ENCODE measurements at places on chromosomes 4 and X.
A peak's percentile ranks its signal among the peaks of the same experiment; 100 is the strongest.

DNA sequence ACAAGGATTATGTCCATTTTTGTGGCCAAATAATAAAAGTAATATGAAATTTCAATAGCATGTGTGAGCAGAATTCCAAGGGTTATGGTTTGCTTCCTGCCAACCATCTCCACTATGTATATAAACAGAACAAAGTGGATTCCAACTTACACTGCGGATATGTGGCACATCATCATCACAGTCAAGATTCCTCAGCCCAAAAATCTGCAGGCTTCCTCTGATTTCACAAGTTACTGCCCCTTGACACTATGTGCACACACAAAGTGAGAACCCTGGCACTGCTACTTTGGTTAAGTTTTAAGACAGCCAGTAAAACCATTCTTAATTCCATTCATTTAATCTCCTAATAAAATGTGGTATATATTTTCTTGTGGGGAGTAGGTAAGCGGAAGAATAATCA is 76.4 kb downstream of the LEF1 start:
- DNase-seq, result no peak

- peak; percentile 61 for DNase-seq
Observed at GRCh38 chrX:53281321-53281822, at the start of gene IQSEC2. TSS of gene IQSEC2 (minus strand) at chrX:53281584.

DNA sequence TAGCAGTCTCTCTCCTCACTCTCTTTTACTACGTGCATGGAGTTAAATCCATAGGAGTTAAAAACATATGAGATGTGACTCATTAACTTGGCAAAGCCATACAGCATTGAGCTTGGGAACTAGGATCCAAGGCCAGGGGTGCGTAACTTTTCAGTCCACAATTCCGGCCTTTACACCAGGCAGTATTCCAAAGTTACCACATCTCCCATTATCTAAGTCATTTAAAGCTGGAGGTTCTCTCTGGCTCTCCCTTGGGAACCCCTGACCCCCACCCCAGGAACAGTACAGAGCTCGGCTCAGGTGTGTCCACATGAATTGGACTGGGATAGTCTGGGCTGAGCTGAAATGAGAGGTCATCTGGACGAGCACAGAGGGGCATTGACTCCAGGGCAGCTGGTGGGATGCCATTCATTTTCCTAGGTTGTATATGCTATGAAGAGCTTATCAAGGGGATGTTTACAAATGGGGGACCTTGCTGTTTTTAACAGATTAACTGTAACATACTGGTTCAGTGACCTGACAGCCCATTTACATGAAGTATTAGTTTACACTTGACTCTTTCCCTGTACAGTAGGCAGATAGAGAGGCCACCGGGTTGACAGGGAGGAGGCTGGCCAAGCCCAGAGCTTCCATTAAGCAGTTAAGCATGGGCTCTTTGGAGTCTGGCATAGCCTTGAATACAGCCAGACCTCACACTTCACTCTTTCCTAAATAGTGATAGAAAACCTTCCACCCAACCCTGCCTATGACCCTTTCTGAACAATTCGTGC is 128.8 kb downstream of the RAB28 start:
- DNase-seq, result no peak

DNA sequence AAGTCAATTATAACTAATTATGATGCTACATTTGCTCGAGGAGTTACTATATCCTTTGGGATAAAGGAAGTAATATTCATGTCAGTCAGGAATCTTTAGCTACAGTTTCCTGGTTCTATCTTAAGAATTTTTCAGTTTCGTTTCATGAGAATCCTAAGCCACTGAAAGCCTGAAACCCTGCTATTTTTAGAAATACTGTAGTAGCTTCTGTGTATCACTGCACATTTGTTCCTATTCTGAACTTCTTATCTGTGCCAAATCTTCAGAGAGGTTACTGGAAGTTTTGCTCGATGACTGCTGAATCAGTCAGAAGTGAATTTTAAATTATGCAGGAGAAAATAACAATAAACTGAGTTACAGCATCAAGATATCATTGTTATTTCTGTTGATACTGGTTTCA is 249.2 kb downstream of the TENM3 start:
- DNase-seq, result peak; percentile 50

DNA sequence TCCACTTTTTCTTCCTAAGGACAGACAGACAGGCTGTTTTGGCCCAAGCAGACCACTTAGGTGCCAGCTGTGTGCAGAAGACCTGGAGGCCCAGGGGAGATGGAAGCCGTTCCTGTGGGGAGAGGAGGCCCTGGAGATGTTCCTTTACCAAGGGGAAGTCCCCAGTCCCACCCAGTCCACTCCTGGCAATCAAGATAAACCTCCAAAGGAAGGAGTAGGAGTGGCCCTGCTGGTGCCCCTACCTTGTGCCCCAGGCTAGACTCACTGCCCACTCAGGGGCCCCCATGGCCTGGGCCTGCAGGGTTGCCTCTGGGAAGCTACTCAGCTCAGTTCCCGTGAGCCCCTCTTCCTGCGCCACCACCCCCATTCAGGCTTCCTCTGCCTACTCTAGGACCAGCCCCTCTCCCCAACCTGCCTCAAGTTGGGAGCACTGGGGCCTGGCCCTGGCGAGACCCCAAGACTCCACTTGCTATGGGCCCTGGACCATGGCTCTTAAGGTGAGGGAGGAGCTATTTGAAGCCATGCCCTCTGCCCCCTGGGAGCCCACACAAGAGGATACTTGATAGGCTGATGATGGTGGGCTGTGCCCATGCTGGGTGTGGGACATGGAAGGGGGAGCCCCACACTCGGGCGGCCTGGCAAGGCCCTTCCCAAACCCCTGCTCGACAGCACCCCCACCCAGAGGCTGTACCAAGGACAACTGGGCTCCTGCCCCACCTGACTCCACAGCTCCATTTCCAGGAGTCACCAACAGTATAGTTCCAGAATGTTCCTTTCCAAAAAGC is 24.8 kb upstream of the RNF4 start:
- no peak for DNase-seq

- DNase-seq, result no peak
Observed at GRCh38 chr4:56227301-56227835, 159.9 kb downstream of the AASDH start.

- DNase-seq, result no peak
Observed at GRCh38 chr4:151246742-151247141, 30.2 kb upstream of the PRSS48 start.

DNA sequence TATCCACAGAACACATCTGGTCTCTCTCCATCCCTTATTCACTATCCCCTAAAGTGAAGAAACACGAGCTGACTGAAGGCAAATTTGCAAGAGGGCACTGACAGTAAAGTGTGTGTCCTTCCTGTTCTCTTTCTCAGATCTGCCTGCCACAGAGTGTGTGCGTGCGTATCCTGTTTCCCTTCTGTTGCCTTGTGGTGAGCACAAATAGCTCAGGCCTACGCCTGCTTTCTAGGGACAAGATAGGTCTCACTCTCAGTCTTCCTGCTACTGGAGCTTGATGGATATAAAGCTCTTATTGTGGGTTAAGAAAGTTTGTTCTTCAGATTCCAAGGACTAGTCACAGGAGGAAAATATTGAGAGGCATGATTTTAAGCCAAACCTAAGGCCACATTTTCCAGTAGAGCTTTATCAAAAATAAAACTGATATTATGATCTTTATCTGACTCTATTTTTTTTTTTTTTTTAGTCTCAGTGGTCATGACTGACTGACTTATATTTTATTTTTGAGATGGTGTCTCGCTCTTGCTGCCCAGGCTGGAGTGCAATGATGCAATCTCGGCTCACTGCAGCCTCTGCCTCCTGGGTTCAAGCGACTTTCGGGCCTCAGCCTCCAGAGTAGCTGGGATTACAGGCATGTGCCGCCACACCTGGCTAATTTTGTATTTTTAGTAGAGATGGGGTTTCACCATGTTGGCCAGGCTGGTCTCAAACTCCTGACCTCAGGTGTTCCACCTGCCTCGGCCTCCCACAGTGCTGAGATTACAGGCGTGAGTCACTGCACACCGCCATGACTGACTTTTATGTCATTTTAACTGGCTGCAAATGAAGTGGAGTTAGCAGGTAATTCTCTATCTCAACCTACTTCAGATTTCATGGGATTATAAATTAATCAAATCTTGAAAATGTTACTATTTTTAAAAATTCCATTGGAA is 140.3 kb upstream of the SH3RF1 start:
- DNase-seq, result peak; percentile 49

- no peak for DNase-seq
Observed at GRCh38 chr4:150261571-150261970, 183.3 kb downstream of the DCLK2 start.

- no peak for DNase-seq
Observed at GRCh38 chr4:10083331-10083771, 33.2 kb downstream of the WDR1 start.

DNA sequence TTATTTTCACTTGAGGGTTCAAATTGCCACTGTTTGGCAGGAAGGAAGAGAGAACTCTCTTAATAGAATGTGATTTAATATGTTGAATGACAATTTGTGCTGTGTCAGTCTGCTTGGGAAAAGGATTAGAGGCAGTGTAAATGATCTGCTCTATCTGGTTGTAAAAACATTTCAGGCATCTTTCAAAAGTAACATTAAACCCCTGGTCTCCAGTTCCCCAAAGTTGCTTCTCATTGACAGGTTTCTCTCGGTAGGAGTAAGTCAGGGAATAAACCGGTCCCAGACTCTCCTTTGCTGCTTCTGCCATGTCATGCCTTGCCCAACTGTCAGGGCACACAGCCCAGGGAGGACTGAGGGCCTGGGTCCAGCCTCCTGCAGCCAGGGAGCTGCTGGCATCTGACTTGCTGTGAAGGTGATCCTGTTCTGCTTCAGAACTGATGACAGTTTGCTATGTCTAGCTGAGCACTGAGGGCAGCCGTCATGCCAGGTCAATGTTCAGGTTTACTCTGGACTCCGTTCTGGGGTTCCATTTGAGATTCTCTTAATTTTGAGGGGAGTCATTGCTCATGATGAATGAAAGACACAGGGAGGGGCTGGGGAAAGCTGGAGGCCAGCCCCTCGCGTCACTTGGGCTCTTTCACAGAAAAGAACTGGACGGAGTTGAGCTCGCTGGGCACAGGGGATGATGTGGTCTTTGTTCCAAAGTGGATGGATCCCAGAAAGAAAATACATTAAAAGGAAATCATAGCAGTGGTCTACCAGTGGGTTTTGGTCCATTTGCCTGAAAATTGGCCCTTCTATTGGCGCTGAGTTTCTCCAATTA is 312.4 kb downstream of the ARHGAP10 start:
- no peak for DNase-seq

GRCh38 chrX:112669824-112670223 is 9.9 kb downstream of the LHFPL1 start:
- DNase-seq, result peak; percentile 59

GRCh38 chr4:109266236-109266635 is 36.2 kb downstream of the COL25A1 start:
- no peak for DNase-seq

DNA sequence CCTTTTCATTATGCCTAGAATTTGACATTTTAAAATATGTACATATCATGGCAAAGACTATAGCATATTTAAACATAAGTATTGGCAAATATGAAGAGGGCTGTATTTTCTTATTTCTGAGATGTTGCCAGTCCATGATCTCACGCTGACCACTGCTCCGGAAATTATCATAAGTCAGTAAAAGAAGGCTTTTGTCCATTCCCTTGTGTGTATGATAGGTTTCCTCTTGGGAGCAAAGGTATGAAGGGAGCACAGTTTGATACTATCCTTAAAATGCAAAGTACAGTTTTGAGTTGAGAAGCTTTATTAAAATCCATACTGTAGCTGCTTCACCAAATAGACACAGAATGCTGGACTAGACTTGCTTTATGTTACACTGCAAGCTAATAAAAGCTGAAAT is 52.6 kb upstream of the AGA start:
- no peak for DNase-seq

GRCh38 chr4:148770848-148771247 is 328.6 kb upstream of the NR3C2 start:
- no peak for DNase-seq

DNA sequence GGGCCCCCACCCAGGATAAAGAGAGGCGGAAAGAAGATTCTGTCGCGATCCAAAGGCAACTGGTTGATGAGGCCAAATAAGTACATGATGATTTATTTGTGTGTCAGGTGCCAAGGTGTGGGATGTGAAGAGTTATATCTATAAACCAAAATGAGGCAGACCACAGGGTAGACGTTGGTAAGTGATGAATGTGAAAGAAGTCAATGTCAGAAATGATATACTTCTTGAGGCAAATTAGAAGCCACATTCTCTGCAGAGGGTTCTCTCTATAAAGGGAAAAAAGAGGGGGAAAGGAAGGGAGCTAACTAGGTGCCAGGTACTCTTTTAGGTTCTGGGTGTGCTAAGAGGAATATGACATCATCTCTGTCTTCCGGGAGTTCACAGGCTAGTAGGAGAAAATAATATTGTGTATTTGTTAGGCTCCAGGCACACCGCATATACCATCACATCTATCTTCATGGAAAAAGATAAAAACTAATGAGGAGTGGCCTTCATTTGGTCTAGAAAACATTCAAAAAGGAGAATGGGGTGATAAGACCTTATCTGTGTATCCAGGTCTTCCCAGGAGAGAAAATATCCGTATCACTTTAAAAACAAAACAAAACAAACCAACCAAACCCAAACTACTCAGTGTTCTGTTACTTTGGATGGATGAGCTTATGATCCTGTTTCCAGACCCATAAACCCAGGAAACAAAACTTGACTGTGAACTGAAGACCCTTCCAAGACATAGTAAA is 4.8 kb upstream of the SH2D1A start:
- DNase-seq, result no peak

DNA sequence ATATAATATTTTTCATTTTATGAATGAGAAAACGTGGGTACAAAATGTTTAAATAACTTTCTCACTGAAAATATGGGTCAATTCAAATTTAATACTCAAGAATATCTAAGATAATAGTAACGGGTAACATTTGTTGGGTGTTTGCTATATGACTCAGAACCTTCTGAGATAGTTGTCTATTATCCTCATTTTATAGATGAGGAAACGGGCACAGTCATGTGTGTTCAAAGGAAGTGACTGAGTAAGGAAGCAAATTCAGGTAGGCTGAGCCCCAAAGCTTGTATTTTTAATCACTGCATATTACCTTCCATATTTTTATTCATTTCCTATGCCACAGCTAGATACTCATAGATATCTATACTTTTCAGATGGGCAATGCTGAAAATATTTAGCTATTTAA is 12.2 kb upstream of the CAMK2D start:
- peak; percentile 25 for DNase-seq

GRCh38 chr4:24849756-24850155 is 54.4 kb downstream of the SOD3 start:
- no peak for DNase-seq

GRCh38 chr4:2572866-2573265 is 36.4 kb downstream of the FAM193A start:
- peak; percentile 30 for DNase-seq
